ENCODE measurements at places on chromosomes 7 and 10.

GRCh38 chr10:129033340-129033739, 433.7 kb upstream of the MGMT start:
- DNase-seq: no peak

DNA sequence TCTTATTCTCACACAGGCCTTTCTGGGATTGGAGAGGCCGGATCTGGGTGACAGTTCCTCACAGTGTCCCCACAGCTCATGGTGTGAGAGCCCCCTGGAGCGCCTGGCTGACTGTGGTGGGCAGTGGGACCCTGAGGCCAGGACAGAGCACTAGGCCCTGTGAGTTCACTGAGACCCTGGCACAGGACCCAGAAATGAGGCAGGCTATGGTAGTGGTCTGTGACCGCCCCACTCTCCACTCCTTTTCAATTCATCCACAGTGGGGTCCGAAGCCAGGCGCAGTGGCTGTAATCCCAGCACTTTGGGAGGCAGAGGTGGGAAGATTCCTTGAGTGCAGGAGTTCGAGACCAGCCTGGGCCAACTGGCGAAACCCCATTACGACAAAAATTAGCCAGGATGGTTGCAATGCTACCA, 95.9 kb upstream of the TNRC18 start:
- DNase-seq: no peak

DNA sequence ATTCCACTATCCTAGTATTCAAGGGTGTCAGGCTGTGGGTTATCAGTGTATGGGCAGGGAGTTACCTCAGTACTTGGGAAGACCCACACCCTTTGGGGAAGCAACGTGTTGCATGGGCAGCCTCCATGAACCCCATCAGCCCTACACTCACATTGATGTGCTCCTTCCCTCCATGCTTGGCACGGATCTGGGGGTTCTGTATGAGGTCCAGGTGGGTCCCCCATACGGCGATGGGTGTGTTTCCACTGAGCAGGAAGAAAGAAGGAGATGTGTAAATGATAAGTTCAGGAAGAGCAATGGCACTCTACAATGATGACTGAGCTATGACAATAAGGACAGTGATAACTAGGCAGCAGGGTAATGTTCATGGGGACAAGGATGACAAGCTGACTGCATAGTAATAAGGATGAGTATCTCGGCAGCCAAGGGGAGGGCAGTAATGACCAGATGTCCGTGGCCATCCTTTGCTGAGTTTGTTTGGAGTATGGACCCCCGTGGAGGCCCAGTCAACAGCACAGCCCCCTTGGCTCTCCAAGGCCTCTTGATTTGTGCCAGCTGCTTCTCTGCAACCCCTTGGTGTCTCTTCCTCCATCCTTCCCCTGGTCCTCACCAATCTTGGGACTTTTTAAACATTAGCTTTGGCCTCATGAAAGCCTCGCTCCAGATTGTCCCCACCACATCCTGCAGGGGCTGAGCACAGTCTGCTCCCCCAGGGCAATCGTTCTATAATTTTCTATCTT, 394.2 kb downstream of the PLXNA4 start:
- no peak for DNase-seq

- no peak for DNase-seq
Observed at GRCh38 chr10:97006364-97006763, 174.3 kb downstream of the LCOR start.

- no peak for DNase-seq
Observed at GRCh38 chr7:80017101-80017698, 117.4 kb upstream of the GNAI1 start.

GRCh38 chr10:113494761-113495160, 58.1 kb upstream of the HABP2 start:
- DNase-seq: no peak

- DNase-seq: peak; percentile 41
Observed at GRCh38 chr10:96681524-96681923, 38.8 kb downstream of the PIK3AP1 start.

DNA sequence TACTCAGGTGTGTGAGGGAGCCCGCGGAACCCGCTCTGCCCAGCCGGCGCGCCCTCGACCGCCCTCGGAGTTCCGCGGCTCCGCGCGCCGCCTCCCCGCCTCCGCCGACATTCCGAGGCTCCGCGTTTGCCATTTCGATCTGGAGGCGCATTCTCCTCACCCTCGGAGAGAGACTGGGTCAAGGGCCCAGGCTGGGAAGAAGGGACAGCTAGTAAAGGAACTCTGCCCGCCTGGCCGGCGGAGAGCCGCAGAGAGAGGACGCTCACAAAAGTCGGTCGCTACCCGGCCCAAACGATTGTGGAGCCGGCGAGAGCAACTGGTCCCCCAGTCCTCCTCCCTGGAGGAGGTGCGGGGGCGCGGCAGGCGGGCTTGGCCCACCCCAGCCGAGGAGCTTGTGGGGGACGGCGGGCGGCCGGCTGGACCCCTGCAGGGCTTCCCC, 74.5 kb upstream of the LEP start:
- DNase-seq: no peak

GRCh38 chr10:72322030-72322279, 32.8 kb downstream of the DNAJB12 start:
- peak; percentile 57 for DNase-seq

DNA sequence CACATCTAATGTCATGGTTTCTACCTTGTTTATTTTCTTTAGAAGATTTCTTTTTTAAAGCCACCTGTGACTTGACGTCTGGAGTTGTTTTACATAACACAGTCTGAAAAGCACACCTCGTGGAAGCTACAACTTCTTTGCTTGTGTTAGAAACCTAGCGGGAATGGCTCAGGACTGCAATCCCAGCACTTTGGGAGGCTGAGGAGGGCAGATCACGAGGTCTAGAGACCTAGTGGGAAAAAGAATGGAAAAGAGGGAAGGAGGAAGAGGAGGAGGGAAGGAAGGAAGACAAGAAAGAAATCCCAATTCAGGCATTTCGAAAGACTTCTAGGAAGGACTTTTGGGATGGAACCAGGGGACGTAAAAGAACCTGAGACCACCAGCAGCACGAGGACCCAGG, 146.3 kb upstream of the CELF2 start:
- no peak for DNase-seq

DNA sequence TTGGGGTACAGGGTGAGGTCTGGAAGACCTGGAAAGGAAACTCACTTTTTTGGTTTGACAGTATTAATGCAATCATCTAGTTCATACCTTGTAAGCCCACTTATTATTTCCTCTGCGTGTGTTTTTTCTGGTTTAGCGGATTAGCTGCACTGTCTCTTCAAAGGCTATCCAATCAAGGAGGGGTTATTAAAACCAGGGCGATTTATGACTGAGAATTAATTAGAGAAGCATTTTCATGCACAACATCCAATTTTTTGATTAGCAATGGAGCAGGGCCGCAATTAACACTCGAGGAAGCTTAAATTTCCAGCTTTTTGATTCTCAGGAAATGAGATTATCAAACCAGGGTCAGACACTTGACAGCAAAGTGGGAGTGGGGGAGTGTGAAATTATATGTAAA, 248.9 kb downstream of the EXOC4 start:
- no peak for DNase-seq

- no peak for DNase-seq
Observed at GRCh38 chr7:130491841-130492522, at the start of gene MEST. MEST (plus strand) TSS chr7:130492085; CDS start chr7:130492314, 229 bp downstream.

DNA sequence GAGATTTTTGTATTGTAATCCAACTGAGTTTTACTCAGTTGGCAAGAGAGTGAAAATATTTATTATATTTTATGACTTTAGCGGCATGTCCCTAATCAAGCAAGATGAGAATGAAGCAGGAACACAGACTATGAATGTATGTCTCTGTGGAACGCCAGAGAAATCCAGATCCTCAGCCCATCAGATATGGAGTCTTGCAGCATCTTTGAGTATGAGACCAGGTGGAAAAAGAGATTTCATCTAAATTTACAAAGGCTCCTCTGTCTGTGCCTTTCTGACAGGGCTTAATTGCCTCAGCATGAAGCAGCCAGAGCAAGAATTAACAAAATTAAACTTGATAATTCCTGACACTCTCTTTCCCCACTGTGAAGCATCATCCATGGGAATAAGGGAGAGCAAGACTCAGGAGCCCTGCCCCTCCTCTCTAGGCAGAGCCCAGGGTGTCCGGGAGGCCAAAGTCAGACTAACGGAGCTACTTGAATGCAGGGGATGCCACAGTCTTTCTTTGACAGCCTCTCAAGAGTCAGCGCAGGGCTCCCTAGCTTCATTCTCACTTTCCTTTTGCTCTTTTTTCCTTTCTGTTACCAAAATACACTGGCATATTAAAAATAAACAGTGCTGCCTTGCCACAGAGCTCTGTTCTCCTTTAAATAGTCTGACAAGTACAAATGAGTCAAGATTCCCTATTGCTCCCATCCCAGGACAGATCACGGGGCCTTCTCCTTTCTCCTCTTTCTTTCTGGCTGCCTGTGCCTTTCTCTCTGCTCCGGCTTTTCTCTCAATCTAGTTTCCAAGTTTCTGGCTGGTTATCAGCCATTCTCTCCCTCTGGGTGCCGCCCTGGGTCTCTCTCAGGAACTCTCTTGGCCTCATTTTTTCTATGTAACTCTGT, 132.2 kb upstream of the INHBA start:
- DNase-seq: no peak

- DNase-seq: no peak
Observed at GRCh38 chr7:14858410-14858809, 44.1 kb downstream of the DGKB start.

GRCh38 chr7:151493083-151493482, 26.6 kb downstream of the RHEB start:
- no peak for DNase-seq

GRCh38 chr10:61730671-61731070, 67.9 kb downstream of the CABCOCO1 start:
- DNase-seq: no peak

DNA sequence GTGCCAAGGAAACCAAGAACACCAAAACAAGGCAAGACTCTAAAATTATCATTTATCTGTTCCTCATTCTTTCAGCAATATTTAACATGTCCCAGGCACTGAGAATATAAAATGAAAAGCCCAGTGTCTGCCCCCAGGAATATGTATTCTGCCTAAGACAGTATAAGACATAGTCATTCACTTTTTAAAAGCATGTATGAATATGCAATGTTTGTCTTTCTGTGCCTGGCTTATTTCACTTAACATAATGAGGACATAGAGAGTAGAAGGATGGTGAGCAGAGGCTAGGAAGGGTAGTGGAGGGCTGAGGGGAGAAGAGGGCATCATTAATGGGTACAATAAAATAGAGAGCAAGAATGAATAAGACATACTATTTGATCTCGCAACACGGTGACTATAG, 44.6 kb upstream of the BET1 start:
- no peak for DNase-seq

DNA sequence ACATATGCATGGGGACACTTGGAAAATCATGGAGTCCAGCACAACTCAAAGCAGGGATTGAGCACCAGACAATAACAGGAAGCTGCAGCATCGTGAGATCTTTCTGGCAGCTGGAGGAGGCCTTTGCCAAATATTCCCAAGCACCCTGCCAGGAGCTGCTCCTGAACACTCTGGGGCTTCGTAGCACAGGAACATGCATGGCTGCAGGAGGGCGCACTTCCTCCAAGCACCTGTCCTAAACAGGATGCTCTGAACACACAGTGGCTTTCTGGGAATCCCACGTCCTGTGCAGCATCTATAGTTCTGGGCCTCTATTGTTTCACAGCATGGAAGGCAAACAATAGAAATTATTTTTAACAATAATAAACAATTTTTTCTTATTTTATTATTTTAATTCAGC, 4.1 kb downstream of the ABLIM1 start:
- DNase-seq: no peak
